BE2C (cell line): ENCODE measurements at places on chromosomes 4 and X.

GRCh38 chrX:13489454-13489853, 79.9 kb upstream of the EGFL6 start:
- DNase-seq = no peak

DNA sequence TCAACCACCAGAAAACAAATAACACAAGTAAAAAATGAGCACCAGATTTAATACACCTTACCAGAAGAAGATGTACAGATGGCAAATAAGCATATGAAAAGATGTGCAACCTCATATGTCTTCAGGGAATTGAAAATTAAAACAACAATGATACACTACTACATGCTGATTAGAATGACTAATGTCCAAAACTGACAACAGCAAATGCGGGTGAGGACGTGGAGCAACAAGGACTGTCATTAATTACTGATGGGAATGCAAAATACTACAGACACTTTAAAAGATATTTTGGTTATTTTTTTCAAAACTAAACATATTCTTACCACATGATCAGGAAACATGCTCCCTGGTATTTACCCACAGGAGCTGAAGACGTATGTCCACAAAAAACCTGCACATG, 140.3 kb downstream of the FRYL start:
- DNase-seq = no peak

DNA sequence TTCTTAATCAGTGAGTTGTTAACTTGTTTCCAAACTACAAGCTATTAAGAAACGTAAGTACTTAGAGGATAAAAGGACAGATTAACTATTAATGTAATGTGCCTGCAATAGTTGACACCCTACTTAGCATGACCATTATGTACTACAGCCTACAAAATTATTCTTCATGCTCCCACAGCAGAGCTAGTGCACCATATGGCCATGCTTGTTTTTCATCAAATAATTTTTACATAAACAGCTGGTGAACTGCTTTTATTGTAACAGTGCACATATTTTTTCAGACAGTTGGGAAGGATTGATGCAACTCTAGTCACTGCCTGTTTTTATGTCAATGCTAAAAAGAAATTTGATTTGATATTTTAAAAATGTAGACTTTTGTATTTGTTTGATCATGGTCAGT, 10.2 kb upstream of the MAGEB10 start:
- no peak for DNase-seq

- no peak for DNase-seq
Observed at GRCh38 chr4:20839957-20840356, 139.7 kb downstream of the PACRGL start.

GRCh38 chrX:130680164-130681035, 222.6 kb downstream of the ENOX2 start:
- DNase-seq = no peak

- no peak for DNase-seq
Observed at GRCh38 chr4:99208719-99209075, 10.3 kb downstream of the ADH6 start.

DNA sequence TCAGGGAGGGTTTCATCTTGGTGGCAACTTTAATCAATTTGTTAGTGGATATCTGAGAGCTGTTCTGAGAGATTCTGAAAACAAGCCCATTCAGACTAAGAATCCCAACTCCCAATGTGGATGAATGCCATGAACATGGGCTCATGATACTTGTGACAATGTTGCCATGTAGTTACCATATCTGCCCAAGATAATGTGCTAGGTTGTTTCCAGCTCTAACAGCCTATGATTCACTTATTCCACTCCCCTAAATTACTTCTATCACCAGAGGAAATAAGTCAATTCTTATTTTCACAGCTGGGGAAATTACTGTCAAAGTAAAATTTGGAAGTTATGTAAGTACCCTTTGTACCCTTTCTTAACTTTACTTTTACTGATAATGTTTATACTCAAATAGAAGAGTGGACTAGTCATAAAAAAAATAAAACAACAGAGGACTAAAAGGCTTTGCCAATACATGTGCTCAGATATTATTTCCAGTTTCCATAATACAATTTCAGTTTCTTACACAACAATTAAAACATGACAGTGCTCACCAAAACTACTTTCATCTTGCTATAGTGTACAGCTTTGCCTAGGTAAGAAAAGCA, 1101.7 kb upstream of the INTU start:
- DNase-seq = no peak

DNA sequence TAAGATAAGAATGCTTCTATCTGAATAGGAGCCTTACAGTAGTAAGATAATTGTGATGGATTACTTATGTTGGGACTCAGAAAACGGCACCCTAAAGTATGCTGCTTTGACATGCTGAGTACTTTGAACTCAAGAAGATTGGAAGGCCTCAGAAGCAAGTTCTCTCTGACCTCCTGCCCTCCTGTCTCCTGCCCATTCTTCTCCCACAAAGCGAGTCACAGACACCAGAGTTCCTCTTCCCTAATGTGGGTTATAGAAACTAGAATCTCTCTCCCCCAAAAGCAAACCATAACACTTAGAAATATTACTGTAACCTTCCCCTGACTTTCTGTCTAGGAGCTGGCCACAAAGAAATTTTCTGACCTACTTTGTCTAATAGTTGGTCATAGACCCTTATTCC, 76.5 kb downstream of the DDIT4L start:
- no peak for DNase-seq

DNA sequence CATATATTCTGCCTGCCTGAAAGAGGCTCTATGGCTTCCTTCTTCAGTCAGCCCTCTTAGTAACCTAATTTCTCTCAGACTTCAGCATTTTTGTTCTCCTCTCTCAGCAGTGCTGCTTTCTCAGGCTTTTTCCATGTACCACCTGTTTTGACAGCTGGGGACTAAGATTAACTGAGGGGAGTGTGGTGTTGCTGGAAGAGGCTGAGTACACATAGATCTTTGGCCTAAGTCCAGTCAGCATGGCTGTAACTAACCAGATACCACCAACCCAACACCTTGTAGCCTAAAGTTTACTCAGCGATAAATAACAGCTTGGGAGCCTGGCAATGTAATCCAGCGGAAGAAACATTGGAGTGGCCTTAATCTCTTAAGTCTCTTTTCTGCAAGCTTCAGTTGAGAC, 85.5 kb downstream of the RTL3 start:
- DNase-seq = no peak

DNA sequence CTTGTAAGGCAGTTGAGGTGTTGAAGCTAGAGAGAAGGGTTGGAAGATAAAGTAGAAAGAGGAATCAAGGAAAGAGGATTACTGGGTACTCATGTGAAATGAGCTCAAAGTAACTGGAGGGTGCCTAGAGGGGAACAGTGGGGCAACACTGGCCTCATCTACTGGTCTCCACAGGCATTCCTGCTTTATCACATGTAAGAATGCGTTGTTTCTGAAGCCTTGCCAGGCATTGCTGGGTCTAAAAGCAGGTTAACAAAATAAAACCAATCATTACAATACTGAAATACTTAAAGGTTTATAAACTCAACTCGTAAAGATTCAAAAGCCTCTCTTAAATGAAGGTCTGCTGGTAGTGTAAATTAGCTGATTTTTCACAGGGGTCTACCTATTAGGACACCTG, 96.0 kb downstream of the FANCB start:
- DNase-seq = no peak

DNA sequence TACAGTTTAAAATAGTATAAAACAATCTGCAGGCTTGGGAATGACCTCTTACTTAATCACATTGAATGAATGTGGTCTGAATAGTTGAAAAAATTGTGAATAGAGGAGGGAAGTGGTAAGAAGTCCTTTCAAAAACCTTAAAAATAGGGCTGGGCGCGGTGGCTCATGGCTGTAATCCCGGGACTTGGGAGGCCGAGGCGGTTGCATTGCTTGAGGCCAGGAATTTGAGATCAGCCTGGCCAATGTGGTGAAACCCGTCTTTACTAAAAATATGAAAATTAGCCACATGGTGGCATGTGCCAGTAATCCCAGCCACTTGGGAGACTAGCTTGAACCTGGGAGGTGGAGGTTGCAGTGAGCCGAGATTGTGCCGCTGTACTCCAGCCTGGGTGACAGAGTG, 36.5 kb downstream of the HERC3 start:
- DNase-seq = no peak

- no peak for DNase-seq
Observed at GRCh38 chrX:150935467-150935866, 37.0 kb upstream of the CD99L2 start.

DNA sequence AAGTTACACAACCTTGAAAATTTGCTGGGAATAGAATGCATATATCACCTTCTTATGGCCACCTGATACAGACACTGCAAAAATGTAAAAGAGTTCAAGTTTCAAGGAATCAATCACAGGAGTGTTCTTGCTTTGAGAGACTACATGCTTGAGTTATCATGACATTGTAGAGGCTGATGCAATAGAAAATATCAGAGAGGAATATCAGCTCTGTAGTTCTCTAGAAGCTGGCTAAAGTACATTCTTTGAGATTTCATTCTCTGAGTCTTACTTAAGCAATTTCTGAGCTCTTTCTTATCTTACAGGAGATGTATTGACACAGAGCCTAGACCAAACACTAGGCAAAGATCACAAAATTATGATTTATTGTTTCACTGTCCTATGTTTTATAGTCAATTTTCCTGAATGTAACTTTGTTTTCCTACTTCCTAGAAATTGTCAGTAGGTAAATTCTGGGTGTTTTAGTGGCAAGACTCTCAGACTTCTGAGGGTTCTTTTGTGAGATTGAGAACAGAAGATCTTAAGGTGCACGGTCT, 152.1 kb upstream of the HPGD start:
- no peak for DNase-seq

DNA sequence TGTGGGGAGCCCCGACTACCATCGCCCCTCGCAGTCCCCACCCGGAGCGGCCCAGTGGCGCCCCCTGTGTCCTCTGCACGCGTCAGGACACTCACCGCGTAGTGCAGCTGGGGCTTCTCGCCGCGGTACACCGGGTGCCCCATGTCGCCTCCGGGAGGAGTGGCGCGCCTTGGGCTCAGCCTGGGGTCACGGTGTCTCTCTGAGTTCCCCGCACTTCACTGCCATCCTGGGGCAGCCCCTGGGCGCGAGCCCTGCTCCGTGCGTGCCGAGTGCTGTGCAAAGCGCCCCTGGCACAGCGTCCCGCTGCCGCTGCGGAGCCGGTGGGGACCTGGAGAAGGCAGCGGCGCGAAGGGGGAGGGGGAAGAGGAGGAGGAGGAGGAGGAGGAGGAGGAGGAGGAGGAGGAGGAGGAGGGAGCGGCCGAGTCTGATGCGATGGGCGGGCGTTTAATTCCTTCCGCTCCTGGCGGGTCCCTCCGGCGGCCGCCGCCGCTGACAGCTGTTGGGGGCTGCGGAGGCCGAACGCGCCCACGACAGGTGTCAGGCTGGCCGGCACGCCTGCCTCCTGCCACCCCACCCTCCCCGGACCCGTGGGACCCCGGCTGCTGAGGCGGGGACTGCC, 134.3 kb downstream of the AMELX start:
- DNase-seq = no peak

DNA sequence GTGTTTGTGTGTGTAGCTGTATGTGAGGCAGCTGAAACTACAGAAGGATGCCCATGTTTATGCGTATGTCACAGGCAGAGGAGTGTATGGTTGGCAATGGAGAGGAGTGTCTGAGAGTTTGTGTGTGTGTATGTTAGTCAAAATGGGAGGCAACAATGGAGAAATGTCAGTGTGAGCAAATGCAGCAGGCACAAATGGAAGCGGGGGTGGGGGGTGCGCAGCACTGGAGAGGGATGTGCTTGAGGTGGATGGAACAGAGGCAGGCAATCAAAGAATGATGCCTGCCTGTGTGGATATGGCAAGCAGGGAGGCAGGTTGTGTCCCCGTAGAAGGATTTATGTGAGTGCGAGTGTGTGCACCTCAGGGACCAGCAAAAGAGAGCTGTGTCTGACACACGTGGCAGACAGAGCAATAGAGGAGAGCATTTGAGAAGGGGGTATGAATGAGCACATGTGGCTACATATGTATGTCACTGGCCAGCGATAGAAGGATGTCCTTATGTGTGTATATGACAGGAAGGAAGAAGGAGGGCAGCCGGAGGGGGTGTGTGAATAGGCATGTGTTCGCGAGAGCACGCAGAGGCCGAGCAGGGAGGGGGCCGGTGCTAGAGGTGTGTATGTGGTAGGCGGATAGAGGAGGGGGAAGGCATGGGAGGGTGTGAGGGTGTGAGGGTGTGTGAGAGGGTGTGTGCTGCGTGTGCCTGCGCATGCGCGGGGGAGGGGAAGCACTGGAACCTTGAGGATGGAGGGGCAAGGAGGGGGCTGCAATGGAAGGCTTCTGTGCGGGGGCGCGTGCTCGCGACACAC, 1.1 kb downstream of the PJA1 start:
- DNase-seq = peak; percentile 31

DNA sequence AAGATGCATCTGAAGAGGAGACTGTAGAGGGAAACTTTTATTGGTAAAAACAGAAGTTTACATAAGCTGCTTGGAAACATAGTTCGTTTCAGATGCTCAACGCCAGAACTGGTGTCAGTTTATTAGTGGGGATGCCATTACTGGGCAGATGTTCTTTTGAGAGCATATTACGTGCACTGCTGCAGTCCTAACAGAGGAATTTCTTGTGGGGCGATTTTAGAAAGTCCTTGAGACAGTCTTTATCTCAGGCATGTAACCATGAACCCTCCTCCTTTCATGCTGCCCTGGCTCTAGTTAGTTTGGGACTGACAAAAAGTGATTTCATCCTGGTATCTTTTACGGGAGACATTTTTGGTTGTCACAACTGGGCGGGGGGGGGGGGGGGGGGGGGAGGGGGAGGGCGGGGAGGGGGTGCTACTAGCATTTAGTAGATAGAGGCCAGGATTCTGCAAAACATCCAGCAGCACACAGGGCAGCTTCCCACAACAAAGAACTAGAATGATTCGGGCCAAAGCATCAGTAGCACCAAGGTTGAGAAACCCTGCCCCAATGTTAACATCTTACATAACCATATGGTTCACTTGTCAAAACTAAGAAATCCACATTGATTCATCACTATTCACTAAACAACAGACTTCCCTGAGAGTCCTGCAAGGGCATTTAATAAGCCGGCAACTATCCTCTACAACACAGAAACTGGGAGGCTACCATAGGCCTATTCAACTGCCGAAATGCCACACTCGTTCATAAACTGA, 118.6 kb upstream of the FTHL17 start:
- no peak for DNase-seq

- DNase-seq = no peak
Observed at GRCh38 chr4:85762529-85762871, 287.6 kb downstream of the ARHGAP24 start.

- DNase-seq = no peak
Observed at GRCh38 chr4:139528377-139529005, 27.5 kb downstream of the SETD7 start.
